Trophoblast cell (in vitro differentiated cells and primary cell): ENCODE measurements at places on chromosomes 11 and 22.

GRCh38 chr11:64772303-64773018, 5.9 kb downstream of the SF1 start:
- H3K27me3 ChIP-seq = no peaks in the 10 kb centered on the region
- no peak for DNase-seq
- H3K4me3 ChIP-seq = no peak overlapping the region
- peaks cover 4% of the 10 kb centered on the region for H3K4me1 ChIP-seq
- H3K27ac ChIP-seq = no peak overlapping the region

DNA sequence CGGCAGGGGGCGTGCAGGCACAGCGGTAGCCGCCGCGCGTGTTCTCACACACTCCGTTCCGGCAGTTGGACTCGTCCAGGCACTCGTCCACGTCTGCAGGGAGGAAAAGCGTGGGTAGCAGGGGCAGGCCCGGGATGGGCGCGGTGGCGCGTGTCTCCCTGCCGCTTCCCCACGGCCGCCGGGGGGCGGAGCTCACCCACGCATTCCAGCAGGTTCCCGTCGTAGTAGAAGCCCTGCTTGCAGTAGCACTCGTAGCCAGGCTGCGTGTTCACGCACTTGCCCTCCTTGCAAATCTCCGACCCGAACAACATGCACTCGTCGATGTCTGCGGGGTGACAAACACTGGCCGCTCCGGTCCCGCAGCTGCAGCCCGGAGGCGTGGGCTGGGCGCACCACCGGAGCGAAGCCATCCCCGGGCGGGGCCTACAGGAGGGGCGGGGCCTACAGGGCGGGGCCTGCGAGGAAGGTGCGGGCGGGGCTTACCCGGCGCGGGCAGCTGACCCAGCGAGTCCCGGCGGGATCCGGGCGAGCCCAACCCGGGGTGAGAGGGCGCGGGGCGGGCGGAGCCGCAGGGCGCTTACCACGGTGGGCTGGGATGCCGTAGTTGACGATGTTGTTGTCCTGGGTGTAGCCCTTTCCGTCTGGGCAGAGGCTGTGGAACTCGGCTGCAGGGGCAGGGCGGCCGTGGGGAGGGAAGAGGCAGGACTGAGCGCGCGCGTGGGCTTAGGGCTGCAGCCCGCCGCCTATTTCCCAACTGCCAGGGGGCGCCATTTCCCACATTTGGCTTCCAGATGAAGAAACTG, 15.6 kb downstream of the SCYL1 start:
- peaks cover 4% of the 10 kb centered on the region for H3K27me3 ChIP-seq
- H3K27ac ChIP-seq = peak overlapping the region; percentile 55
- DNase-seq = peak; percentile 94
- peaks cover 34% of the 10 kb centered on the region for H3K36me3 ChIP-seq
- H3K4me1 ChIP-seq = peaks cover 30% of the 10 kb centered on the region

DNA sequence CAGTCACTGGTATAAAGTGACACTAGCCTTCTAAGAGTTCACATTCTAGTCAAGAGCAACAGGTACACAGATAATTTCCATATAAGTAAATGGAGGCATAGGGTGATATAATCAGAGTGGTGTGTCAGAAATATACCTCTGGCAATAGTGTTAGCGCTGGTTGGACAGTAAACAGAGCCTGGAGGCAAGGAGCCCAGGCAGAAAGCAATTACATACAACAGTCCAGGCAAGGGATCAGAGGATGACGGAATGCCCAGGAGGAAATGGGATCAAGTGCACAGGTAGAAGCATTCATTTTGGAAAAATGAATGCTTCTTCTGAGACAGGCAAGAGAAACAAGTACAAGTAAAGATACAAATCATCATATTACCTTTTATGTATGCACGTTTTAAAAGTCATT, 36.2 kb upstream of the MMP13 start:
- H3K4me3 ChIP-seq = no peak overlapping the region
- no peak overlapping the region for H3K27ac ChIP-seq
- peaks cover 1% of the 10 kb centered on the region for H3K4me1 ChIP-seq

DNA sequence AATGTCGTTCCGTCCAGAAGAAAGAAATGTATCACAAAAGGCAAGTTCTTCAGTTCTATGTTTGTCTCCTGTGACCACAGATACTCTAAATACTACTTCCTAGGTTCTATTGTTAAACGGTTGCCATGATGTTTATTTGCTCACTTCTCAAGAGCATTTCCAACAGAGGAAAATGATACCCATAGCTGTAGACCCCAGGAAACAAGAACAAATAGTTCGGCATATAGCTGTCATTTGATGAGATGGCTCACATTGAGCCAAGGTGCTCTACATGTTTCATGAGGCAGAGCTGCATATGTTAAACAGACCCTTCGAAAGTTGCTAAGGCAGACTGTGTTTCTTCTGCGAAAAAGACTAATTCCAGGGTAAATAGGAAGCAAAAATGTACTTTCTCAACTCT, 15.4 kb upstream of the ANGPTL5 start:
- no peak for DNase-seq
- no peaks in the 10 kb centered on the region for H3K27me3 ChIP-seq
- H3K27ac ChIP-seq = no peak overlapping the region
- no peak overlapping the region for H3K4me3 ChIP-seq
- no peaks in the 10 kb centered on the region for H3K36me3 ChIP-seq

- no peak overlapping the region for H3K4me3 ChIP-seq
- DNase-seq = no peak
- H3K36me3 ChIP-seq = no peaks in the 10 kb centered on the region
- peak overlapping the region; percentile 59 for H3K27ac ChIP-seq
- H3K4me1 ChIP-seq = peaks cover 8% of the 10 kb centered on the region
- no peaks in the 10 kb centered on the region for H3K27me3 ChIP-seq
Measured at GRCh38 chr11:86150847-86151173, 81.9 kb upstream of the PICALM start.

GRCh38 chr11:59607703-59608454, 7.7 kb downstream of the OSBP start:
- H3K4me3 ChIP-seq = no peak overlapping the region
- H3K36me3 ChIP-seq = peaks cover 16% of the 10 kb centered on the region
- H3K27ac ChIP-seq = no peak overlapping the region
- DNase-seq = no peak
- no peaks in the 10 kb centered on the region for H3K4me1 ChIP-seq

GRCh38 chr22:37410174-37411055, 16.9 kb downstream of the ELFN2 start:
- no peak for DNase-seq
- H3K4me1 ChIP-seq = no peaks in the 10 kb centered on the region
- H3K4me3 ChIP-seq = no peak overlapping the region
- no peaks in the 10 kb centered on the region for H3K27me3 ChIP-seq
- H3K27ac ChIP-seq = no peak overlapping the region
- H3K36me3 ChIP-seq = no peaks in the 10 kb centered on the region

DNA sequence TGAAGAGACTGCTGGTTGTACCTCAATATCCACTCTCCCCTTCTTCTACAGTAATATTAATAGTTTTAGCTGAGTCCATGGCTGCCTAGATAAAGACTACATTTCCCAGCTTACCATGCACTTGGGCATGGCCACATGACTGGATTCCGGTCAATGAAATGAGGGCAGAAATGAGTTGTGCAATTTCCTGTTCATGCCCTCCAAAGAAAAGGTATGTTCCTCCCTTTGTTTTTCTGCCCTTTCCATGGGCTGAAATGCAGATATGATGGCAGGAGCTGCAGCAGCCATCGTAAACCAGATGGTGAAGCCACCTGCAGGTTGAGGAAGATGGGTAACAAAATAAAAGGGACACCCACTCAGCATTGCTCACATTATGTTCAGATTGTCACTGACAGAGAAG, 15.3 kb upstream of the ELFN2 start:
- no peak for DNase-seq
- no peaks in the 10 kb centered on the region for H3K36me3 ChIP-seq
- no peak overlapping the region for H3K4me3 ChIP-seq
- H3K4me1 ChIP-seq = no peaks in the 10 kb centered on the region
- H3K27ac ChIP-seq = no peak overlapping the region

DNA sequence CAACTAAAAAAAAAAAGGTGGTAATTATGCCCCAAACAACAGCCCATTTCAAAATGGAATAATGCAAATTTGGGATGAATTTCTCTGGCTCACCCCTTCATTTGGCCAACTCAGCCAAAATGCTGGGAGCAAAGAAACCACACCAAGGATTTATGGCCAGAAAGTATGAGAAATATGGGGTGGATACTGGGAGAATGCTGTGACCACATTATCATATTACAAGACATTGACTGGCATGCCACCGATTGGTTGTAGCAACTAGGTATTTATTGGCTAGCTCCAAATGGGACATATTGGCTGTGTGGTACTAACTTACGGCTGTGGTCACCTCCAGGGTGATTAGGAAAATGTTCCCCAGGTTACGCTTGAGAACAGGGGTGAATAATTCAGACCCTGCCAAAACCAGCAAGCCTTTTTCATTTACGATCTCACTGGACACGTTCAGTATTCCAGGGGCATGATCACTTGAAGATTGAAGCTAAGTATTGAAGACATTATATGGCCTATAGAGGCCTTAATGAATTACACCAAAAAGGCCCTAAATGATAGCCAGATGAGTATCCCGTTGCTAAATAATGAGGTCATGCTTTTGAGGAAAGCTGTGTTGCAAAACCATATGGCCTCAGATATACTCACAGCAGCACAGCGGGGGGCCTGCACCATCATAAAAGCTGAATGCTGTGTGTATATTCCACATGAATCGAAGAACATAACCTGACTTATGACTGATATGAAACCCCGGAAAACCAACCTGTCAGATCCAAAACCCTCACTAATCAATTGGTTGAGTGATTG, 3.8 kb upstream of the FDX1 start:
- H3K4me3 ChIP-seq = no peak overlapping the region
- H3K27ac ChIP-seq = no peak overlapping the region
- DNase-seq = peak; percentile 24
- H3K27me3 ChIP-seq = no peaks in the 10 kb centered on the region
- no peaks in the 10 kb centered on the region for H3K4me1 ChIP-seq

DNA sequence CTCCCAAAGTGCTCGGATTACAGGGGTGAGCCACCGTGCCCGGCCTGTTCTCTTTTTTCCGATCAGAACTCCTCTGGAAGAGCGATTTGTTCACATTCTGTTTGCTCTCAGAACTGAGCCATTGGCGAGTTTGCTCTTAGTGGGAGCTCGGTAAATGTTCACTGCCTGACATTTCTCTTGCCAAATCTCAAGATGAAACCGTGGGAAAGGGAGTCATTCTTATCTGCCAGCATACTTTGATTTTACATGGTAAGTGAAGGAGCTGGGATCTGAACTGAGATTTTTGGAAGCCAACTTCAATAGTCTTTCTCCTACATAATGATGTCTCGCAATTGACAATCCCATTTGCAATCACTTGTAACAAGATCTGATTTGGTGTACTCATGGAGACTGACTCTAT, 445.8 kb upstream of the ISX start:
- DNase-seq = no peak
- no peaks in the 10 kb centered on the region for H3K36me3 ChIP-seq
- no peak overlapping the region for H3K27ac ChIP-seq
- no peaks in the 10 kb centered on the region for H3K27me3 ChIP-seq

DNA sequence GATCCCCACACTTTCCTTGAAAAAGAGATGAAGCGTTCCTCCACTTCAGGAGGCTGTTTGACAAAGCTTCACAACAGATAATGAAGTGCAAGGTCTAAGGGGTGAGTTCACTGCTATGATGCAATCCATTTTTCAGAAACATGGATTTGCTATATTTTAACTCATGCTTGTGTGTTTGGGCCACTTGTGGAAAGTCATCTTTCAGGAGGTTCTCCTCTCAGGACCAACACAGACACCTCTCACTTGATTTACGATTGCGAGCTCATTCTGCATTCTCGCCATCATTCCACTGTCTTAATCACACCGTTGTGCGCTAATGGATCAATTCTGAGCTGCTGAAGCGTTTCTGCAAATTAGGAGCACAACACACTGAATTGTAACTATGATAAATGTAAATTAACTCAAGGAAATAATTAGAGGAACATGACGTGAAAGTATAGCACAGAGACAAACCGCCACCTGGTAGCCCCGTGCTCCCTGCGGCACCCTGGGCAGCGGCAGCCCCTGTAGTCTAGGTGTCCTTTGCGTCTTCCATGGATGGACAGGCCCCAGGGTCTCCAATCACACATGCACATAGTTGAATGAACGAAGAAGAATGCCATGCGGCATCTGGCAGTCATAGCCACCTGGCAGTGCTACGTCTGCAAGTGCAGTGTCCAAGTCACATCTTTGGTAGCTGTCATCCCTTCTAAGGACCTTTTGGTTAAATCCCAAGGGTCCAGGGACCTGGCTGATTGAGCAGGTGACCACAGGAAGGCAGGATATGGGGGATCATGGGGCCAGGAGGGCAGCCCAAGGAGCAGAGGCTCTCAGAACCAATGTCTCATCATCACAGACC, 28.1 kb upstream of the RTL6 start:
- no peak overlapping the region for H3K27ac ChIP-seq
- peak; percentile 12 for DNase-seq
- H3K36me3 ChIP-seq = no peaks in the 10 kb centered on the region
- no peak overlapping the region for H3K4me3 ChIP-seq
- H3K27me3 ChIP-seq = no peaks in the 10 kb centered on the region

GRCh38 chr11:33018840-33019239, 3.2 kb downstream of the DEPDC7 start:
- no peaks in the 10 kb centered on the region for H3K36me3 ChIP-seq
- H3K4me1 ChIP-seq = peaks cover 2% of the 10 kb centered on the region
- H3K27ac ChIP-seq = no peak overlapping the region
- DNase-seq = no peak
